ENCODE measurements at places on chromosomes 2 and 18. TPM values are rescaled to one million over a fixed set of nuclear protein-coding genes. Genes with fewer than 3 reads are reported as not detected.

GRCh38 chr18:75090336-75090735 lies 118.6 kb downstream of the PTGR3 start:
- no peak for DNase-seq

- DNase-seq: peak; percentile 63
Measured at GRCh38 chr2:232325324-232326273, 53.0 kb upstream of the ALPP start.

RIF1 gene
- total RNA-seq: 32.0 TPM

- no peak for DNase-seq
Measured at GRCh38 chr2:74835831-74836674, 2.1 kb downstream of the HK2 start.

DNA sequence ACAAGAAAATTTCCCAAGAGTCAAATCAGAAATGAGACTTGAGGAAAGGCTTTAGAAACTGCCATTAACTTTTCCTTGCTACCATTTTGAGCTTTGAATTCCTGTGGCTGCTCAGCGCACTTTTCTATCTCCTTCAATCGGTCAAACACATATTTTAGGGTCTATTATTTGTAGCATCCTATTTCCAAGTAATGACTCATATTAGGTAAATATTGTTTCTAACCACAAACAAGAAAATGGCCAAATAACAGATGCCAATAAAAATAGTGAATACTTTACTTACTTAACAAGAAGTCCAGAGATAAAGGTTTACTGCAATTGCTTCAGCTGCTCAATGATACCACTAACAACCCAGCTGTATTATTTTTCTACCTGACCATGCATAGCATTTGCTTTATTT lies 29.7 kb upstream of the CCDC178 start:
- DNase-seq: no peak

All from suprapubic skin (tissue), 4 donors.